H1 (cell line): ENCODE measurements at places on chromosomes 16 and 17. TPM values are rescaled to one million over a fixed set of nuclear protein-coding genes. Genes with fewer than 3 reads are reported as not detected.

KRTAP2-2 gene
- not detected in 2 replicates for total RNA-seq

NAA38 gene
- 27.0 and 30.2 TPM in 2 replicates for total RNA-seq

ITPRIPL2 gene
- total RNA-seq: 3.3 and 3.4 TPM in 2 replicates

RBBP6 gene
- total RNA-seq: 53.6 and 54.5 TPM in 2 replicates

CLDN7 gene
- total RNA-seq: 119 and 129 TPM in 2 replicates

SEPTIN1 gene
- total RNA-seq: 0.84 and 1.4 TPM in 2 replicates

KRT13 gene
- not detected in 2 replicates for total RNA-seq

ADGRG1 gene
- 0.78 and 1.3 TPM in 2 replicates for total RNA-seq

PDILT gene
- total RNA-seq: not detected in 2 replicates
